ENCODE measurements at places on chromosomes 1 and 21.

- DNase-seq = no peak
Measured at GRCh38 chr1:8011016-8011415, 15.1 kb downstream of the ERRFI1 start.

- DNase-seq = no peak
Measured at GRCh38 chr1:224739303-224739996, 123.3 kb downstream of the CNIH3 start.

DNA sequence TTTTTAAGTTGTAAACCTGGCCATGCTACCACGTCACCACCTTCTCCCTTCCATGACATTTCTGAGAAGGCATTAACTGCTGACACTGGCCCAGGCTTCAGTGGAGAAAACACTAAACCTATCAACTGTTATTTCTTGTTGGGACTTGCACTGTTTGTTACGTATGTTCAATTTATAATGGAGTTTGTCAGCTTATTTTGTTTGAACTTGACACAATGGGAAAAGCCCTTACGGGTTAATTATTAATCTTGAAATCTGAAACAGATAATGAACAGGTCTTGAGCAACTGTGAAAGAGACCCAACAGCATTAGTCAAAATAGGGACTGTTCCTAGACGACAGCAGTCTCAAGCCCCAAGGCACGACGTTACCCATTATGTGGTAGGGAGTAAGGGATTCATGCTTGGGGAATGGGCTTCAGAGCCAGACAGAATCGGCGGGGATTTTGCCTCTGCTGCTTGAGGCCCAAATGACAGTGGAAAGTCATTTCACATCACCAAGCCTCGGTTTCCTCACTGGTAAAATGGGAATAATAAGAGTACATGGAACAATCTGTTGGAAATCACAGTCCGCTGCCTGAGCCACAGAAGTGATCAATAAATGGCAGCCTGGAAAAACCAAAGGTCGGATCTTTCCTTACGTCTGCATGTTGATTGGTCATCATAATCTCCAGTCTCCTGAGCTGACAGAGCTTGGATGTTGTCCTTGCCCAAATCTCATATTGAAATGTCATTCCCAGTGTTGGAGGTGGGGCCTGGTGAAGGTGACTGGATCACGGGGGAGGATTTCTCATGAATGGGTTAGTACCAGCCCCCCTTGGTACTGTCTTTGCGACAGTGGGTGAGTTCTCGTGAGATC, 44.5 kb downstream of the TIAM1 start:
- DNase-seq = no peak

DNA sequence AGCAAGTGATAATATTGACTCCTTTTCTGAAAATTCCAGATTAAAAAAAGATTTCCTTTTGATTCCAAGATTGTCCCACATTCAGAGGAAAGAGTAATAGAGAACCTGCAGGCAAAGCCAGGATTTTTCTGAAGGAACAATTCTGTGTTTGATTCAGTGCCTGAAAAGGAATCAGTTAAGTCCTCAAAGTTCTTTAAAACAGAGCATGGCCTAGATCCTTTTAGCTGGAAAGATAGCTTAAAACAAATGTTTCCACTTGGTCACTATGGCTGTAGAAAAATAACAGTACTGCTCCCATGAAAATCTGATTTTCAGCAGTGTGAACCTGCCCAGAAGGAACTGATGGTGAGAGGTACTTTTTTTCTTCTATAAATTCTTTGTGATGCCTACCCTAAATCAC, 41.8 kb downstream of the HS2ST1 start:
- no peak for DNase-seq

All from hypothalamus (tissue), 51 donors.